ENCODE measurements at places on chromosomes 1 and 21.

- DNase-seq: no peak
These were observed 157.6 kb upstream of the EDN2 start for GRCh38 chr1:41641941-41642527.

GRCh38 chr1:82398357-82398756 lies 597.6 kb downstream of the ADGRL2 start:
- no peak for DNase-seq

- no peak for DNase-seq
These were observed 13.7 kb upstream of the BEND5 start for GRCh38 chr1:48790397-48790796.

GRCh38 chr1:219308367-219308766 lies 134.7 kb downstream of the LYPLAL1 start:
- no peak for DNase-seq

DNA sequence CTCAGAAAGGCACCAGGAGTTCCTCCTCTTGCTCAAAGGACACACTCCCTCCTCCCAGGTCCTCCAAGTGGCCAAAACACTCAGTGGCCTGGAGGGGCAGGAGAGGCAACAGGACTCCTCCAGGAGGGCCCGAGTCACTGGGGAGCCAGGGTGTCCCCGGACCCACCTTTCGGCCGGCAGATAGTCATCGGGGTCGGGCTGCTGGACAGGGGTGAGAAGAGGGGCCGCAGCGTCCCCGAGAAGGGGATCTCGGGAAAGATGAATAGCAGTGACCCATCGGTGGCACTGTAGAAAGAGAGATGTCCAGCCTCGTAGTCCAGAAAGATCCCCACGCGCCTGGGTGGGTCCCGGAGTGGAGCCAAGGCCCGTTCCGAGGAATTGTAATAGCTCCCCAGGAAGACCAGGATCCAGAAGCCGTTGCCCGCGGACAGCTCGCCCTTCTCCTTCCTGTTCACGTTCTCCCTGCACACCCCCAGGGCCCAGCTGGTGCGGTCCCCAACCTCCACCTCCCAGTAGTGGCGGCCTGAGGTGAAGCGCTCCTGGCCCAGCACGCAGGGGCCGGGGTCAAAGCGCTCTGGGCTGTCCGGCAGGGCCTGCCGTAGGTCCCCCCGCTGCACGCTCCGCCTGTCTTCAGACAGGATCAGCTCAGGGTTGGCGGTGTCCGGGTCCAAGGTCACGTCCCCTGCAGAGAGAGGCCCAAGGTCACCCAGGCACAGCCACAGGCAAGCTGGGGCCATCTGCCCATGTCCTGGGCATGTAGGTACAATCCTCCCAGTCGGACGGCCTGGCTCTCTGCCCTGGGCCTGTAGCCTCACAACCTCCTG lies 11.9 kb downstream of the TRIM11 start:
- DNase-seq: no peak

DNA sequence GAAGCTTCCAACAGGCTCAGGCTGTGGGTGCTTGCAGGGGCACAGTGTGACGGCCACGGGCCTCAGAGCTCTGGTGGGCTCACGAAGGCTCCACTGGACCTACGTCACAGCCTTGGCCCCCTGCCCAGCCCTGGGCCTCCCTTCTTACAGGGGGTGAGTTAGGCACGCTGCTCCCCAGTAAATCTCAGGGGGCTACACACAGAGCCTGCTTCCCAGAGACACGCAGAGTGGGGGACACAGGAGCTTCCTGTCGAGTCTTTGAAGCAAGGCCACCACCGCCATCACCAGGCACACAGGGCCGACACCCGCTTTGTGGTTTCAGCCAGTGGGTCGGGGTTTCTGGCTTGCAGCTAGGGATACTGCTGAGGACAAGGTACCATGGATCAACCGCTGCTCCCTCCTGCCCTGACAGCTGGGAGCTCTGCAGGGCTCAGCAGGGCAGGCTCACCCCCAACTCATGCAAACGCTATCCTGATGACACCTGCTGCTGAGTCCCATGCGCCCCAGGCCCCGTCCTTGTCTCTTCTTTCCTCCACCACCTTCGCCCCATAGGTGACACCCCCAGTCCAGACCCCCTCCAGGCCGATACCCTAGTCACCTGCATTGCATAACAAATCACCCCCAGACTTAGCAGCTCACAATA lies 5.5 kb upstream of the CFAP410 start:
- DNase-seq: no peak

Measured in immature natural killer cell (primary cell).